ENCODE measurements at places on chromosomes 12 and 14.

DNA sequence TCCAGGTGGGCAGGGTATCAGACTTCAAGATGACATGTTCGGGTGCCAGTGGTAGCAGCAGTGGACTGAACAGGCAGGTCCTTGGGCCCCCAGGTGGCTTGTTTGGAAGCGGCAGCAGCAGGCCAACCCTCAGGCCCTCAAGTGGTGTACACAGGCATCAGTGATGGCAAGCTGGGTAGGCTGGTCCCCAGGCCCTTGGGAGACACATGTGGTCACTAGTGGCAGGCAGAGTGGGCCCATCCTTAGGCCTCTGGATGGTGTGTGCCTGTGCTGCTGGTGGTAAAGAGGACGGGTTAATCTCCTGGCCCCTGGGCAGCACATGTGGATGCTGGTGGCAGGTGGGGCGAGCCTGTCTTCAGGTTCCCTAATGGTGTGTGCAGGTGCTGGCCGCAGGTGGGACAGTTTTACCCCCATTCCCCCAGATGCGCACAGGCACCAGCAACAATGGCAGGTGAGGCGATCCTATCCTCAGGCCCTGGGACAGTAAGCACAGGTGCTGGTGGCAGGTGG lies 8.0 kb downstream of the OAS2 start:
- DNase-seq: no peak

GRCh38 chr14:96582995-96583394 lies 80.8 kb downstream of the PAPOLA start:
- no peak for DNase-seq

DNA sequence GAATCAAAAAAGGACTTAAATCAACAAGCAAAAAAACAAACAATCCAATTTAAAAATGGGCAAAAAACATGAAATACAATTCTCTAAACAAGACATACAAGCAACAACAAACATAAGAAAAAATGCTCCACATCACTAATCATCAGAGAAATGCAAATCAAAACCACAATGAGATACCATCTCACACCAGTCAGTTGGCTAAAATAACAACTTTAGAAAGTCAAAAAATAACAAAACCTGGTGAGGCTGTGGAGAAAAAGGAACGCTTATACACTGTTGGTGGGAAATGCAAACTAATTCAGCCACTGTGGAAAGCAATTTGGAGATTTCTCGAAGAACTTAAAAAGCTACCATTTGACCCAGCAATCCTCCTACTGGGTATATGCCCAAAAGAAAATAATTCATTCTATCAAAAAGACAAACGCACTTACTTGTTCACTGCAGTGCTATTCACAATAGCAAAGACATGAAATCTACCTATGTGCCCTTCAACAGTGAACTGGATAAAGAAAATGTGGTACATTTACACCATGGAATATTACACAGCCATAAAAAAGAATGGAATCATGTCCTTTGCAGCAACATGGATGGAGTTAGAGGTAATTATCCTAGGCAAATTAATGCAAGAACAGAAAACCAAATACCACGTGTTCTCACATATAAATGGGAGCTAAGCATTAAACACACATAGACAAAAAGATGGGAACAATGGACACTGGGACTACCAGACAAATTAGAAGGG lies 26.9 kb downstream of the PRKD1 start:
- DNase-seq: no peak

DNA sequence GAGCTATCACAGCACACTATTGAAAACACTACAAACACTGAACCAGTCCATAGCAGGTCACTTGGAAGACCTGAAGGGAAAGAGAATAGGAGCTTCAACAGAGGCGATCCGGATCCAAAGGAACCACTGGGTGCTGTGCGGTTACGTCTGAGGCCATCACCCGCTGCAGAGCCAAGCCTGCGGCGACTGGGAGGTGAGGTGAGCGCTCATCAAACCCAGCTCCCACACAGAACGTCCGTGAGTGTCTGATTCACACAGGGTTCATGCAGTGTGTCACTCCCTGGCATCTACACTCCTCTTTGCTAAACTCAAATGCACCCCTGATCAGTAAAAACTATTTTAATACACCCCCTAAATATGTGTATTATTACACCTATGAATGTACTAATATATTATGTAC lies 64.1 kb downstream of the TMEM132D start:
- DNase-seq: no peak

DNA sequence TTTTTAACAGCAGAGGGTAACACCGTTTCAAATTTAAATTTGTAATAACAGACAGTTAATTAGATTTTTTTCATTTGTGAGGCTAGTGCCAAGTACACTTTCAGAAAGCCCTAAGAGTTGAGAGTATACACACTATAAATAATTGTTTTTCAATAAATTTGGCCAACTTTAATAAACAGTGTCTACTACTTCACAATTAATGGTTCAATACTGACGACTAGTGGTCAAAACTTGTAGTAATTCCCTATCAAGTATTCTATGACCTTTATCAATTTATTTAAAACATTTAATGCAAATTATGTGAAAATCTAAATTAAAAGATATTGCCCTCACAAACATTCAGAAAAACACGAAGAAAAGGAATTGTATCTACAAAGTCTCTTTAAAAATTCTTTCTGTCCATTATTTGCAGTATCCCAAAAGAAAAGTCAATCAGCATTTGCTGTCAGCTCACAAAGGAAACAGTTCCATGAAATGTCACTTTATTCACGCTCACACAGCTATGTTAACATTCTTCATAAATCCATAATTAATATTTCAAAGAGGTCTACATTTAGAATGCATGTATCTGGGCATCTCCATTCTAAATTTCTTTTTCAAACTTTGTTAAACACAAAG lies 91.2 kb downstream of the CEP128 start:
- no peak for DNase-seq

DNA sequence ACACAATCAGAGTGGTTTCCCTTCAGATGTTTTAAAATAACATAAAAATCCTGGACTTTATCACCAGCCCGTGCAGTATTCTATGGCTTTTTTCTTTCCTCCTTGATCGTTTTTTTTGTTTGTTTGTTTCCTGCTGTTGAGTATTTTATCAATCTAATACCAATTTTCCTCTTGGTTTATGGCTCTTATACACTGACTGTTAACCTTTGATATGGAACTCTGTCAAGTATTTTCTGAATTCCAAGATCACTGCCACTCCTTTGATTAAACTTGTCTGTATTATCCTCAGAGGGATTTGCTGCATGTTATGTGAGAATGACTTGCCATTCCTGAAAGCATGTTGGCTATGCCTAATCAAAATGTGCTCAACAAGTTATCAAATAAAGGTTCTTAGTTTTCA lies 88.4 kb downstream of the PELI2 start:
- DNase-seq: no peak

GRCh38 chr14:37615582-37616289 lies 20.3 kb downstream of the TTC6 start:
- DNase-seq: no peak

Measured in stimulated activated CD8-positive, alpha-beta memory T cell treated with anti-CD3 and anti-CD28 coated beads, Interleukin-12 subunit alpha, Interleukin-12 subunit beta, amount 100 ng/mL, for 4 hours (primary cell).